ENCODE measurements at places on chromosomes 11 and 22. TPM values are rescaled to one million over a fixed set of nuclear protein-coding genes. Genes with fewer than 3 reads are reported as not detected.

DNA sequence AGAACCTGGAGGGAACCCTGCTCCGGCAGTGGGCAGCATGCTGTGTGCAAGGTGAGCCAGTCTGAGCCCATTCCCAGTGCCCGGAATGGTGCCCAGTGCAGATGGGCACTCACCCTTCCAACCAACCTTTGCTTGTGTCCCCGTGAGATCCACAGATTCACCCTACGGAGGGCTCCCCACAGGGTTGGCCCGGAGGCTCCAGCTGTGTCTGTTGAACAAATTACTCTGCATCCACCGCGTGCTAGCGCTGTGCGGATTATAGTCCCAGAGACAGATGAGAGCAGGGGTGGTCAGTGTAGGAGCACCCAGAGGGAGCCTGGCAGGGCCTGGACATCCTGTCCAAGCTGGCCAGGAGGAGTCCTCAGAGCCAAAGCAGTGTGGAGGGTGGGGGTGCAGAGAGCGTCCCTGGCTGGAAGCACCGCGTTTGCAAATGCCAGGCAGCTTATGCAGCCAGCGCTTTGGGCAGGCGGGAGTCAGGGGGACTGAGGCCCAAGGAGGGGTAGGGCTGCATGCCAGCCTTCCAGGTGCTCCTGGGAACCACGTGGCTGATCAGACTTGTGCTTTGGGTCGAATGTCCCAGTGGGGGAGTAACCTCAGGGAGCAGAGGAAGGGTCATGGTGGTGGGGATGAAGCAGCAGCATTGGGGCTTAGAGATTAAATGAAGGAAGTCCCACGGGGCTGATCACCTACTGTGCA is 80.5 kb downstream of the KCNQ1 start:
- no peak for DNase-seq

GRCh38 chr22:50625568-50626313 is 2.2 kb downstream of the ARSA start:
- DNase-seq, result no peak

The SMTNL1 gene
- total RNA-seq, result not detected

DNA sequence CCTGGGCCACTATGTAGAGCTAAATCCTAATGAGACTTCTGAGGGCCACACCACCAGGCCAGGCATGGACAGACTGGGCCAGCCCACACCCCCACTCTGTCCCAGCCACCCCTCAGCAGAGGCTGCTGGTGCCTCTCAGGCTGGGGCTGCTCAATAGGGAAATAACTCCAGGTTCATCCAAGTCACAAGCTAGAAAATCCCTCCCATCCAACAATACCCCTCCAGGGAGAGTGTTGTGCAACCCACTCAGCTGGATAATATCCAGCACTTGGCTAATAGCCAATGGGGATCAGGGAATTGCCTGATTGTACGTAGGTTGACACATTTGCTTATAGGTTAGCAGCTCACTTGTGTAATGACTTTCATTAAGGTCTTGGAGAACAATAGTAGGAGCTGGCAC is 64.1 kb upstream of the WNT11 start:
- DNase-seq, result peak; percentile 19

DNA sequence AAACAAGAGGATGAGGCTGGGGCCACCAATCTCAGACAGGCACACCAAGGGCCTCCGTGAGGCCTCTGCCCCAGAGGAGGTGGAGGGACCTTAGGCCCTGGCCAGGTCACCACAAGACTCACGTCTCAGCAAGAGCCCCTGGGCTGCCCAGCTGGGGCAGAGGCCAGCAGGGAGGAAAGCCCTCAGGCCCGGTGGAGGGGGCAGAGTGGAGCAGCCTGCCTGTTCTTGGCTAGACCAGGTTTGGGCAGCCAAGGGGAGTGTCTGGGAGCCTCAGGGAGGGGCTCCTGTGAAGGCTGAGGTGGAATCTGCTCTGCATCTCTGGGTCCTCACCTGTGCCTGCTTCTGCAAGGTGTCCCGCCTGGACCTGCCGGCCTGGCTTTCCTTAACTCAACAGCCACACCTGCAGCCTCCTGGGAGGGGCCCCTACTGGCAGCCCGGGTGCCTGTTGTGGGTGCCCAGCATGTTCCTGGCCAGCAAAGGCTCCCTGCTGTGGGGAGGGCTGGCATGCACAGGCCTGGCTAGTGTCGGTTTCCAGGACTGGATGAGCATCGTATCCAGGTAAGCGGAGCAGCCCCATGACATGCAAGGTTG is 11.9 kb downstream of the TTLL12 start:
- no peak for DNase-seq

The TNNT3 gene
- total RNA-seq, result not detected

DNA sequence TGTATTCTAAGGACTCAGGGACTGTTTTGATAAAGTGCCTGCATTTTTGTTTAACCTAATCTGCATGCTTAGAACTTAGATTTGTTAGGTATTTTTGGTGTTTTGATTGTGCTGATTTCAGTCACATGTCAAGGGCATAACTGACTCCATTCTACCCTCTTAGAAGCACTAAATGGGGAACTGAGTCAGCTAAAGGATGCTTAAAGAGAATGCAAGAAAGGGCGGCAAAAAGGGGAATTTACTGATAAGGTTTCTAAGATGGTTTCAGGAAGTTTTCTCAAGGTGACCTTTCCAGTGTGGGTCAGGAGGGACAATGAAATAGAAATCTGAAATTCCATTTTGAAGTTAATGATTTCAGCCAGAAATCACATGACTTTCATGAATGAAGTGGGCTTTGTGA is 43.0 kb downstream of the MMP20 start:
- no peak for DNase-seq

The SMIM35 gene
- total RNA-seq, result not detected

The YPEL1 gene
- under 0.01 TPM for total RNA-seq

- no peak for DNase-seq
Measured at GRCh38 chr11:44923115-44923514, 27.6 kb downstream of the TP53I11 start.

DNA sequence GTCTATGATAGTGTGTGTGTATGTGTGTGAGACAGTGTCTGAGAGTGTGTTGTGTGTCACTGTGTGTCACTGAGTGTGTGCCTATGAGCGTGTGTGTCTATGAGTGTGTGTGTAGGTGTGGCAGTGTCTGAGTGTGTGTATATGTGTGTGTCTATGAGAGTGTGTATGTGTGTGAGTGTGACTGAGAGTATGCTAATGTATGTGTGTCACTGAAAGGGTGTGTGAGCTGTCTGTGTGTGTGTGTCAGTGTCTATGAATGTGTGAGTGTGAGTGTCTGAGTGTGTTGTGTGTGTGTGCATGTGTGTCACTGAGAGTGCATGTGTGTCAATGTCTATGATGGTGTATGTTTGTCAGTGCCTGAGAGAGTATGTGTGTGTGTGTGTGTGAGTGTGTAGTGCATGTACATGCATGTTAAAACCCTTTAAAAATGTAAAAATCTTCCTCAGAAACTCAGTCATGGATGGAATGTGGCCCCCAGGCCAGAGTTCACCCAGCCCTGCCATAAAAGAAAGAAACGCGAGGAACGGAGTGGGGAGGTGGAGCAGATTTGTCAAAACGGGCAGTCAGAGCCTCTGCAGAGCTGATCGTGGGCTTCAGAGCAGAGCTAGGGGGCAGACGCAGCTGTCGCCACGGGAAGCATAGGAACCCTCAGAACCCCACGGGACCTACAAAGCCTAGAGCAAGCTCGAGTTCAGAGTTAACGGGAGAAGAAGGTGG is 218.8 kb downstream of the CTTN start:
- no peak for DNase-seq

The ALG12 gene
- 20.3 TPM for total RNA-seq

DNA sequence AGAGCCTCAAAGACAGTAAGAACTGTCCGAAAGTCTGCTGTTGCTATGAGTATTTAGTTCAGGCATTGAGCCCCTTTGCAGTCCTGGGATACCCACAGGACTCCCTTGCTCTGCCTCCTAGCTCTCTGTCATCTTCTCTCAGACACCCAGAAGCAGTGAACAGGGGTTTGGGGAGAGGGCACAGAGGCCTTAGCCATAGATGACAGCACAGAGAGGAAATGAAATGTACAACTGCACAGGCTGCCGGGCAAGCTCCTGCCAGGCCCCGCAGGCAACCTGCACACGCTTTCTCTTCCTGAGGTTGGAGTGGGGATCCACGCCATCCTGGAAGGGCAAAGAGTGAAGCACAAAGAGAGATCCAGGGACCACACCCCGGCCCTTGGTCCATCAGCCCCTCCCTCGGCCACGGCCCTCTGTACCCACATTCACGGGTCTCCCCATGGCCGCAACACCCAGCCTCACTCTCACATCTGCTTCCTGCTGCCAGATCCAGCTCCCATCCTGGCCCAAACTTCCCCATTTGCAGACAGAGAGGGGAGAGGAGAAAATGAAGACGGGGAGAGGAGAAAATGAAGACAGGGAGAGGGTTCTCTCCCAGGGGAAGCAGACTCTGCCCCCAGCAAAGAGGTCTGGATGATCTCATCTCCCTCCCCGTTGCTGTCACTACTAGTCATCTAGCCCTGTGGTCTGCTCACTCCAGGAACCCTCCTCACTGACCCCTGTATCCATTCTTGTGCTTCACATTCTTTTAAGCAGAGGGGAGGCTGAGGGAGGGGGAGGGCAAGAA is 40.7 kb downstream of the CD6 start:
- DNase-seq, result no peak

- DNase-seq, result peak; percentile 68
Measured at GRCh38 chr11:62546244-62546928, at the start of gene AHNAK. Gene AHNAK, minus strand, starts transcription at chr11:62546806. Its CDS starts 10,708 bp downstream, at chr11:62536098.

- no peak for DNase-seq
Measured at GRCh38 chr11:78938971-78939370, 364.3 kb upstream of the NARS2 start.

- DNase-seq, result no peak
Measured at GRCh38 chr22:29039148-29039547, 22.5 kb downstream of the C22orf31 start.

The GLYATL1 gene
- under 0.01 TPM for total RNA-seq

DNA sequence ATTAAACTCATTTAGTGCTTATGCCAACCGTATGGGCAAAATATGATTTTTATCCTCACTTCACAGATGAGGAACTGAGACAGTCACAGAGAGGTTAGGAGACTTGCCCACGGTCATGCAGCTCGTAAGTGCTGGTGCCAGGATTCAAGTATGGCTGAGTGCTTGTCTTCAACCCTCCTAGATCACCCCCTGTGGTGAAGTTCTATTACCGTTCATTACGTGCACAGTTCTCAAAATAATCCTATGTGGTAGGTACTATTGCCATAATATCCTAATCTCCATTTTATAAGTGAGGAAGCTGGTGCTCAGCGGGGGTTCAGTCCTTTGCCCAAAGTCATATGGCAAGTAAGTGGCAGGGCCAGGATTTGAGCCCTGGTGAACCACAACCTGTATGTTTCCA is 1.5 kb downstream of the MIEF1 start:
- no peak for DNase-seq

- DNase-seq, result no peak
Measured at GRCh38 chr22:42773167-42773566, 52.5 kb upstream of the A4GALT start.

- DNase-seq, result no peak
Measured at GRCh38 chr22:19115628-19116027, 6.6 kb downstream of the DGCR2 start.

DNA sequence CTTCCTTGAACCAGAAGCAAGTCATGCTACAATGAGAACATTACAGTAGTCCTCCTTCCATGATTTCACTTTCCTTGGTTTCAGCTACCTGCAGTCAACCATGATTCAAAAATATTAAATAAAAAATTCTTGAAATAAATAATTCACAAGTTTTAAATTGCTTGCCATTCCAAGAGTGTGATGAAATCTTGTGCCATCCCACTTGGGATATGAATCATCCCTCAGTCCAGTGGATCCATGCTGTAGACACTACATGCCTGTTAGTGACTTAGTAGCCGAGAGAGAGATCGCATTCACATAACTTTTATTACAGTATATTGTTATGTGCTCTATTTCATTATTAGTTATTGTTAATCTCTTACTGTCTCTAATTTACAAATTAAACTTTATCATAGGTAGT is 6.0 kb downstream of the HOATZ start:
- peak; percentile 9 for DNase-seq

DNA sequence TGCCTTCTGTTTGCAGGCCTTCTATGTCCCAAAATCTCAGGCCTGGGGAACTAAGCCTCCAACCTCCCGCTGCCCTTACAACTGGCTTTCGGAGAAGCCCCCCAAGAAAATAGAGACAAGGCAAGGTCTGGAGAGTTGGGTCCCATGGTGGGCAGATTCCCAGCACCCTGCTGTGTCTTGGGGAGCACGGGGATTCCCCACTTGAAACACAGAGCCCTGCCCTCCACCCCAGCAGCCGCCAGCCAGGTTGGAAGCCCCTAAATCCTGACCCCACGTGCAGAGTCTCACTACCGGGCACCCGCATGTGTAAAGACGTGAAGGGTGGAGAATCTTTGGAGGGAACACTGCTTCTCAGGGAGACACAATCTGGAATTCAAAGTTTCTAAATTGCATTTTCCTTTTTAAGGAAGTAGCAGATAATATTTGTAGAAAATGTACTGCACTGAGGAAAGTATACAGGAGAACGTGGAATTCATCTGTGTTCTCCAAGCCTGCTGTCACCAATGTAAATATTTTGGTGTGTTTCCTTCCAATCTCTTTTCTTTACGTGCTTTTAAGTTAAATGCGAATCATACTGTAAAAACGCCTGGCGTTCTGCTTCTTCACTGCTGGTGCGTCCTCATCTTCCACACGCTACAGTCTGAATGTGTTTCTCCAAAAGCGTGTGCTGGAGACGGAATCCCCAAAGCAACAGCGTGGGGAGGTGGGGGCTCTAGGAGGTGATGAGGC is 220.9 kb downstream of the BRD1 start:
- no peak for DNase-seq

DNA sequence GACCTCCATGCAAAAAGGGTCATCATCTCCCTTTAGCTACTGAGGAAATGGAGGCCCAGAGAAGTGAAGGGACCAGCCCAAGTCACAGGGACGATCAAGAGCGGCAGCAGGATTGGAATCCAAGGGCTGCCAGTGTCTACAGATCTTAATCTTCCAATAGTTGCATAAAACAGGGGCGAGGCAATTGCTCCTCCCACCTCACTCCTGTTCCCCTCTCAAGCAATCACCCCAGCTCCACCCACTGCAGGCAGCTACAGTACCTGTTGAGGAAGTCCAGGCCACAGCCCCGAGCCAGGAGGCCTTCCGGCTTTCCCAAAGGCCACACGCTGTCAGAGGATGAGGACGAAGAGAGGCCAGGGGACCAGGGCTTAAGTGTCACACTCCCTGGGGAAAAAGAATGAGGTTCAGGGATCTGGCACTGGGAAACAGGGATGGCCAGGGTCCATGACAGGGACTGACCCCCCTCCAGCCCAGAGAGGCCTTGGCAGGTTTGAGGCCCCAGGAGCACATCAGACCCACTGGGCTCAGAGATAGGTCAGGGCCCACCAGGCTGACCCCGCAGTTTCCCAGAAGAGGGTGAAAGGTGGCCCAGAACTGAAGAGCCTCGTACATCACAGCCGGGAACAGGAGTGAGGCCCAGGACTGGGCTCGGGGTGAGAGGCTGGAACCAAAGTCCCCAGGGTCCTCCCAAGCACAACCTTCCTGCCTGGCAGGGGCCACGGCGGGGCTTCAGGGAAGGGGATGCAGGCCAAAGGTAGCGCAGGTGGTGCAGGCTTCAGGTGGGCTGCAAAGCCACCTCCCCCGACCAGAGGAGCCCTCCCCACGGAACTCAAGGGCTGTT is 16.4 kb upstream of the MFNG start:
- DNase-seq, result no peak

GRCh38 chr22:27752771-27753170 is 48.8 kb downstream of the MN1 start:
- peak; percentile 25 for DNase-seq
